ENCODE measurements at places on chromosomes 6 and 20.

DNA sequence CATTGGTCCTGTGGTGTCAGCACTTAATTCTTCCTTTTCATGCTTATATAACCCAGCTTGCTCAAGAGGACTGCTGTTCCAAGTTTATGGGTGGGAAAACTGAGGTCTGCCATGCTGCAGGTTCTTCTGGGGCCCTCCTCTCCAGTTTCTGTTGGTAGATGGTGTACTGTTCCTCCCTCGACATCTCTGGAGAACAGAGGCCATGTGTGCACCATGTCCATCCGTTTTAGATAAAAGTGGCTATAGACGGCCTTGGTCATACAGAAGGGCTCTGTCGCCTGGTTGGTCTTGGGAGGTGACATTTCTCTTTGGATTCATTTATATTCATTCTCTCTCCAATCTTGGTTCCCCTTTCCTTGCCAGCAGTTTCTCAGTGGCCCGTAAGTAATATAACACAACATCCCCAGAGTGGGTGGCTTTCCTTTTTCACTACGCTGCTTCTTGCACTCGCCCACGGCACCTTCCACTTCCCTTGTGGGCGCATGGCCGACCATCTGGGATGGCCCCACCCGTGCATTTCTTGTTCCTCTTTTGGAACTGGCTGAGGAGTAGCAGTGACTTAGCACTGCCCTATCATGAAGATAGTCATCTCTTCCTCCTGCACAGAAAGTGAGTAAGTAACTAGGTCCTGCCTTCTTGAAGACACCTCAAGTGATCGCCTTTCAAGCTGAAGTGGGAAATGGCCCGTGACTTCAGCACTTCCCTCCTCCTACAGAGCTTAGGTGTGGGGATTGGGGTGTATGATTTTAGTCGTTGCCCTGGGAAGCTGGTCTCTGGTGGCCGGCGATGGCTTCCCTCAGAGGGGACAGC lies 94.2 kb downstream of the RREB1 start:
- DNase-seq: peak; percentile 79

- DNase-seq: peak; percentile 37
Measured at GRCh38 chr20:25584905-25585704, at the start of gene NINL. Gene NINL (minus strand): TSS chr20:25585531. CDS start chr20:25526587, 58,944 bp downstream.

- DNase-seq: peak; percentile 13
Measured at GRCh38 chr6:169425628-169426370, 172.2 kb upstream of the THBS2 start.

DNA sequence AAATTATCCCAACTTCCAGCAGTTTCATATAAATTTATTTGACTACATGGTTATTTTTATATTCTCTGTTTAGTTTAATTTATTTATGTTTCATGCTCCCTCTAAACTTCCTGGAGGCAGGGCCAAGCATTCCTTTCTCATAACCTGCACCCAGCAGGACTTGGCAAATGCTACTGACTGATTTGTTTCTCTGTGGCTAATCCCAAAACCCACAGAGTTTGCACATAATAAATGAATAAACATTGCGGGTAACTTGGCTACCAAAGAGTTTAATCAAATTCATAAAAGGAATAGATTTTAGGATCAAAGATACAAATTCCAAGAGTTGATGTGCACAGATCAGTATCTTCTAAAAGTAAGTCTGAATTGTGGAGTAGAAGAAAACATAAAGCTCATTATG lies 239.5 kb downstream of the SLC35F1 start:
- no peak for DNase-seq

- no peak for DNase-seq
Measured at GRCh38 chr6:2768696-2769095, 3.5 kb downstream of the WRNIP1 start.

GRCh38 chr6:84763003-84763885 lies 1.2 kb downstream of the TBX18 start:
- no peak for DNase-seq

- DNase-seq: no peak
Measured at GRCh38 chr6:105907301-105907700, 178.8 kb upstream of the PRDM1 start.

DNA sequence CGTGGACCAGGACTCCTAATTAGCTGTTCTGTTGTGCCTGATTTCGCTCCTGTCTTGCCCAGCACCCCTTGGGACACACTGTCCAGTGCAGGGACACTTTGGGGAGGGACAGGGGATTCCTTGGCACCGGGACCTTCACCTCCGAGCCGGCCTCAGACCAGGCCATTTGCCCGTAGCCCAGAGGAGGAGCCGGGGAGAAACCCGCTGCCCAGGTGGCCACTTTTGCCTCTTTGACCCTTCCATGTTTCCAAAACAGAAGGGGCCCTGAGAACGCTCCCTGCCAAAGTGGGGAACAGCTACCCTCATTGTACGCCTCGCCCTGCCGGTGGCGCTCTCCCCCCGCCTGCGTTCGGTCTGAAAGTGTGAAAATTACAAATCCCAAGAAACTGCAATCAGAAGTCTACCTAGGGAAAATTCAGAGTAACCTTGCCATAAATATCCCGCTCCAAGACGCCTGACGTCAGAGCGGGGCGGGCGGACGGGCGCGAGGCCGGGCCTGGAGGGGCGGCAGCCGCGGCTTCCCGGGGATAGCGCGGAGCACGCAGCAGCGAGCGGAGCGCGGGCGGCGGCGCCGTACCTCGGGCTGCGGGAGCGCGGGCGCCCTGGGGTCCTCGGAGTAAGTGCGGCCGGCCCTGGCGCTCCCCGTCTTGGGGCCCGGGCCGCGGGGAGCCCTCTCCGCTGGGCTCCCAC lies at the start of gene DAAM2:
Gene DAAM2, plus strand, starts transcription at position 527 of the 690 bp plus-strand sequence. CDS start 63,927 bp downstream, outside the sequence.
- DNase-seq: no peak

GRCh38 chr6:95973976-95974375 lies 41.8 kb upstream of the FUT9 start:
- DNase-seq: no peak

GRCh38 chr6:30543821-30544220 lies 12.5 kb downstream of the GNL1 start:
- DNase-seq: peak; percentile 58

Data from CD4-positive, alpha-beta T cell treated with Interleukin-1 beta for 1 hour (primary cell).